Type B pancreatic cell (in vitro differentiated cells): ENCODE measurements at places on chromosomes 13 and 19.

DNA sequence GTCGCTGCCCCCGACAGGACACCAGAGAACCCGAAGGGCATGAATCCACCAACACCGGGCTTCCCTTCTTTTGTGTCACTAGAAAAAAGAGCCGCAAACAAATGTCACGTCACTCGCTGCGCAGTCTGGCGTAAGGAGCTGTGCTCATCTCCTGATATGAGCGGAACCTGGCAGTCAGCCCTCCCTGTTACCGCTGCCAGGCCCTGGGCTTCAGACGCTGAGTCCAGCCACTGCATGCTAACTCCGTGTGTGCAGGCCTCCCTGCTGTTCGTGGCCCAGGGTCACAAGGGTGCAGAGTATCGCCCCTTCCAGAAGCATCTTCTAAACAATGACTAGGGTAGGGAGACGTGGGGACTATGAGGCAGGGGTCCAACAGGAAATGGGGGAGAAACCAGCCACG, 71.3 kb downstream of the SLC7A1 start:
- no peak for DNase-seq

GRCh38 chr13:33728271-33729037, 89.5 kb upstream of the RFC3 start:
- no peak for DNase-seq

- no peak for DNase-seq
Measured at GRCh38 chr13:74629985-74630384, 495.8 kb upstream of the KLF12 start.

GRCh38 chr13:53165261-53165660, 136.6 kb downstream of the OLFM4 start:
- no peak for DNase-seq

- no peak for DNase-seq
Measured at GRCh38 chr19:4991538-4991937, 22.6 kb downstream of the KDM4B start.

DNA sequence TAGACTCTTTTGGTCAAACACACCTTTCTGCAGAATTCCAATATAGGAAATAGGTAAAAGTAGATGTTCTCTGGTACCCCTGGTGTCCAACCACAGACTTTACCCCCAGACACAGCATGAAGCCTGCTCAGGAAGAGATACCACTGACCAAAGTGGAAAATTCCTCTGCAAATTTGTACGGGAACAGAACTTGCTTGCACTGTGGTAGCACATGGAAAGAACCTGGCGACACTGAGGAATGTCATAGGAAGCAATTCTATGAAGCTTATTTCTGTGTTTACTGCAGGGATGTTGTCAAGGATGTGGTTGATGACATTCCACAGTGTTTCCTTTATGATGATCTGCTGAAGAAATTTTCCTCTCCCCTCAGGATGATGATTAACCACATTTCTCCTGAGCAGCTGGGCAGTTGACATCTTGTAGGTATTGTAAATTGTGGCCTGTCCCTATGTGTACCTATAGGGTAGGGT, 48.9 kb upstream of the TNFSF11 start:
- DNase-seq = no peak

DNA sequence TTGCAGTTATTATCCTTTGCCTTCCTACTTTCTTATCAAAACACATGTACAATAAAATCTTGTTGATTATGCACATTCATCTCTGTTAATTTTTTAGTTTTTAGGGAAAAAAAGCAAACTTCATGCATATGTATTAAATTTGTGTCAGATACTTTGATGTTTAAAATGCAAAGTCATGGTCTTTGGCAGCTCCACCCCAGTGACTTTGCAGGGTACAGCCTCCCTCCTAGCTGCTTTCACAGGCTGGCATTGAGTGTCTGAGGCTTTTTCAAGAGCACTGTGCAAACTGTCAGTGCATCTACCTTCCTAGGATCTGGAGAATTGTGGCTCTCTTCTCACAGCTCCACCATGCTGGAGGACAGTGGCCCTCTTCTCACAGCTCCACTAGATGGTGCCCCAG, 1988.1 kb upstream of the PCDH20 start:
- no peak for DNase-seq

GRCh38 chr13:28819735-28820098, 422 bp upstream of the MTUS2 start:
- DNase-seq = peak; percentile 82

DNA sequence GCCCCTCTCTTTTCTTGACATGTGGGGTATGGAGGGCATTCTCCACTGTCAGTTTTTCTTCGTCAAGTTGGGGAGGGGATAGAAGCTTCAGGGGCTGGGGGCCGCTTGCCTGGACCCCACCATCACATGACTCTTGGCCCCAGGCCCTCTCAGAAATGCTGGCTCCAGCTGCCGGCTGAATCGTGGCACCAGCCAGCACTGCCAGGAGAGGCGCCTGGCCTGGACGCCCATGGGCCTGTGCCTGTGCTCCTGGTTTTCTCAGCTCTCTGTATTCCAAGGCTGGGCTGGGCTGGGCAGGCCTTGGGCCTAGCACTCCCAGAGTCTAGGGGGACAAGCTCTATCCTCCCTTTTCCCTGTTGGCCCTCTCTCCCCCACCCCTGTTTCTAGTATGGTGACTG, 38.6 kb downstream of the LYL1 start:
- no peak for DNase-seq

DNA sequence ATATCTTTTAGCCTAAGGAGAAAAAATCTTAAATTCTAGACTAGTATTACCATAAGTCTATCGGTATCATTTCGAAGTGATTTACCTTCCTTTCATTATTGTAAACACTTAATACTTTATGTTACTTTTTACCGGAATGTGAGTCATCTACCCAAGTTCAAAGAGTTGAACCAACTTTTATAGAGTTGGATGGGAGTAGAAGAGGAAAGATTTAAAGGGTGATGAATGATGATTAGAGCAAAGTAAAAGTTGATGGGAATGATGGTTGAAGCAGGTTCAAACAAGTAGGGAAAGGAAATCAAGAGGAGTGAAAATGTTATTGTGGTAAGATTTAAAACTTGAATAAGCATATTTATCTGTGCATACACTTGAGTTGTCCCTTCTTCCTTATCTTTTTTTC, 11.3 kb upstream of the LPAR6 start:
- no peak for DNase-seq

DNA sequence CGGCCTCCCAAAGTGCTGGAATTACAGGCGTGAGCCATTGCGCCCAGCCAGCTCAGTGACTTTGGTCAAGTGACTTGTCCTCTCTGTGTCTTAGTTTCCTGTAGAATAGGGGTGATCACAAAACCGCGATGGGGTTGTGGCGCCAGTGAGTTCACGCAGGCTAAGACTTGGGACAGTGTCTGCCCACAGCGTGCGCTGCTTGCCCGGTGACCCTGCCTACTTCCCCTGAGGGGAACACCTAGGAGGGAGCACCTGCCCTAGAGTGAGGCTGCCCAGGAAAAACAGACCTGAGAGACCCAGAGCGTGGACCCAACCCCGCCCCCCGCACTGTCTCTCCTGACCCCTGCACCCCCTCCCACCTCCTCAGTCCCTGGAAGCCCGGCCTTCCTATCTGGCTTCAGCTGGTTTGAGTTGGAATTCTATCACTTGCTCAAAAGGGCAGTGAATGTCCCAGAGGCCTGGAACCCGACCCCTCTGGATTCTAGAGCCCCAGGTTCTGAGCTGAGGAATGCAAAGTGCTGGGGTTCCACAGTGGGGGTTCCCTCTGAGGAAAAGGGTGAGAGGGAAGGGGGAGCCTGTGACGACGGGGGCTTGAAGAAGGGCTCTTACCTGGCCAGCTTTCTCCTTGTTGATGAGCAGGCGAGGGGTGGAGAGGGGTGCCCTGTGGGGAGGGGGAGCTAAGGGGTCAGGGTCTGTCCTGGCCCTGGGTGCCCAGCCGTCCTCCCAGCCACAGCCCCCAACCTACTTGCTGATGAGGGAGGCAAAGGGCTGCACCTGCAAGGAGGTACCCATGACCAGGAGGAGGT, 2.2 kb upstream of the RINL start:
- DNase-seq = no peak

GRCh38 chr13:45055198-45055901, 65.0 kb upstream of the GTF2F2 start:
- DNase-seq = no peak

DNA sequence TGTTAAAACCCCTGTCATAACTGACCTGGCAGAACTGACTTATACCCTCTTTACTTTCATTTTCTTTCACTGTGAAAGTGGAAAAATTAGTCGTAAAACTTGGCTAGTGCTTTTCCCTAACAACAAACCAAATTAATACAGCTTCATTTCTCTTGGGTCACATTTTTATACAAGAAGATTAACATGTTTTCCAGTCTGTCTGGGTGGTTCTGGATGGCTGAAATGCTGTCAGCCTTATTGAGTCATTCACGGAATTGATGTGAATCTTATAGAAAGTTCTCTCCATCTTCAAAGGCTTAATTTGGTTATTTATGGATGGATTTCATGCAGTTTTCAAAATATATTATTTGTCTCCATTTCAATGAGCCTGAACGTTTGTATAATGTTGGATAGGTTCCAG, 440.0 kb downstream of the KCTD12 start:
- DNase-seq = no peak

- no peak for DNase-seq
Measured at GRCh38 chr13:21436582-21436981, 22.5 kb downstream of the ZDHHC20 start.
